ENCODE measurements at places on chromosomes 6 and 20. TPM values are rescaled to one million over a fixed set of nuclear protein-coding genes. Genes with fewer than 3 reads are reported as not detected.

The SLPI gene
- not detected for total RNA-seq

The PLCB1 gene
- total RNA-seq, result 9.8 TPM

The RIMS1 gene
- total RNA-seq, result not detected

The FLRT3 gene
- total RNA-seq, result not detected

The PHACTR3 gene
- not detected for total RNA-seq

The PAX1 gene
- not detected for total RNA-seq

The SLC22A3 gene
- total RNA-seq, result not detected

The F13A1 gene
- not detected for total RNA-seq

The C4B gene
- total RNA-seq, result 2.5 TPM

The LRFN2 gene
- total RNA-seq, result not detected

The SLC29A1 gene
- total RNA-seq, result 116 TPM

The SAMD5 gene
- total RNA-seq, result not detected

The CLIC5 gene
- 6.6 TPM for total RNA-seq

The GGTLC1 gene
- total RNA-seq, result not detected

The BPIFB1 gene
- not detected for total RNA-seq

The DSN1 gene
- 25.9 TPM for total RNA-seq

The ADGB gene
- total RNA-seq, result 0.32 TPM

The MDFI gene
- total RNA-seq, result not detected

The ARFGEF3 gene
- total RNA-seq, result 0.55 TPM

The RNF217 gene
- 0.13 TPM for total RNA-seq

The NELFCD gene
- total RNA-seq, result 103 TPM

The TCP11 gene
- total RNA-seq, result not detected

The KIF13A gene
- total RNA-seq, result 0.19 TPM

The HDAC2 gene
- total RNA-seq, result 119 TPM

The RAET1L gene
- total RNA-seq, result not detected

The PLAGL2 gene
- total RNA-seq, result 117 TPM

The CYP24A1 gene
- 0.34 TPM for total RNA-seq

The ASIP gene
- total RNA-seq, result not detected

The AKAP7 gene
- 5.0 TPM for total RNA-seq

The TSHZ2 gene
- 1.4 TPM for total RNA-seq

The CASP8AP2 gene
- total RNA-seq, result 32.2 TPM

The LY6G6D gene
- not detected for total RNA-seq

The NMBR gene
- total RNA-seq, result not detected

The BCAS1 gene
- not detected for total RNA-seq

The COL12A1 gene
- not detected for total RNA-seq

The GOPC gene
- 20.5 TPM for total RNA-seq

The MANEA gene
- 21.1 TPM for total RNA-seq

The TFAP2B gene
- total RNA-seq, result not detected

The PCNA gene
- total RNA-seq, result 669 TPM

The ACSS2 gene
- total RNA-seq, result 8.5 TPM

The TAGAP gene
- total RNA-seq, result 121 TPM

The TRIM10 gene
- total RNA-seq, result not detected

The ABT1 gene
- 39.7 TPM for total RNA-seq
